Ovary (tissue), 10 donors: ENCODE measurements at places on chromosomes 4 and X. TPM values are rescaled to one million over a fixed set of nuclear protein-coding genes. Genes with fewer than 3 reads are reported as not detected.

GRCh38 chr4:102308032-102308799, 37.1 kb downstream of the SLC39A8 start:
- no peaks in the 10 kb centered on the region for H3K36me3 ChIP-seq
- H3K27me3 ChIP-seq = no peaks in the 10 kb centered on the region
- H3K4me1 ChIP-seq = no peaks in the 10 kb centered on the region
- no peak overlapping the region for H3K4me3 ChIP-seq

DNA sequence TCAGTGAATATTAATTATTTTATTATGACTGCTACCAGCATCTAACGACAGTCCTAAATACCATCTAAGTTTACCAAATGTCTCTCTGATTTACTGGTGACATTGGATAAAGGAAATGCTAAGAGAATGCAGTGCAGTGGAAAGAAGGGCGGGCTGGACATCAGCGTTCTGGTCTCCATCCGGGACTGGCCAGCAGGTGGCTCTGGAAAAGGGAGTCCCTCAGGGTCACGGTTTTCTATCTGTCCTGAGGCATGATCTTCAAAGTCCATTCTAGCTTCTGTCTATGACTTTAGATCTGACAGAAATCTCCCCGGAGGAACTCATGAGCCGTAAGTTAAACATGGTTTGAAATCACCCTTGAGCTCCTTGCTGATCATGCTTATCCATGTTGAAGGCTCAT, 3.3 kb downstream of the TRIM2 start:
- H3K4me3 ChIP-seq = no peak overlapping the region
- no peaks in the 10 kb centered on the region for H3K36me3 ChIP-seq
- H3K27ac ChIP-seq = no peak overlapping the region
- H3K27me3 ChIP-seq = no peaks in the 10 kb centered on the region
- DNase-seq = peak; percentile 34

GRCh38 chrX:100643212-100643611, 787 bp upstream of the SRPX2 start:
- peaks cover 11% of the 10 kb centered on the region for H3K4me1 ChIP-seq
- H3K27ac ChIP-seq = no peak overlapping the region
- no peak overlapping the region for H3K4me3 ChIP-seq
- DNase-seq = no peak
- no peaks in the 10 kb centered on the region for H3K36me3 ChIP-seq

- no peaks in the 10 kb centered on the region for H3K36me3 ChIP-seq
- no peak overlapping the region for H3K27ac ChIP-seq
- no peaks in the 10 kb centered on the region for H3K27me3 ChIP-seq
- no peak for DNase-seq
Observed at GRCh38 chr4:149951152-149951900, 126.9 kb upstream of the DCLK2 start.

- no peak overlapping the region for H3K27ac ChIP-seq
- no peak for DNase-seq
- H3K36me3 ChIP-seq = no peaks in the 10 kb centered on the region
Observed at GRCh38 chr4:189035091-189035490, 895.9 kb downstream of the TRIML1 start.

The VEGFD gene
- total RNA-seq = 2.5 TPM

GRCh38 chrX:154458116-154458953, at the start of gene PLXNA3:
TSS of gene PLXNA3 (plus strand) at chrX:154458281. CDS start at chrX:154460184, 1,903 bp downstream.
- peak within 1 kb of the TSS; percentile 50 for H3K4me3 ChIP-seq
- DNase-seq = peak; percentile 71
- H3K4me1 ChIP-seq = no peaks in the 10 kb centered on the region
- H3K27me3 ChIP-seq = no peaks in the 10 kb centered on the region
- no peaks in the 10 kb centered on the region for H3K36me3 ChIP-seq
- peak within 1 kb of the TSS; percentile 73 for H3K27ac ChIP-seq

GRCh38 chr4:52212702-52213101, 161.6 kb downstream of the SPATA18 start:
- DNase-seq = no peak
- no peaks in the 10 kb centered on the region for H3K4me1 ChIP-seq
- no peaks in the 10 kb centered on the region for H3K27me3 ChIP-seq
- H3K27ac ChIP-seq = no peak overlapping the region
- H3K4me3 ChIP-seq = no peak overlapping the region

The FUNDC1 gene
- 14.4 TPM for total RNA-seq

DNA sequence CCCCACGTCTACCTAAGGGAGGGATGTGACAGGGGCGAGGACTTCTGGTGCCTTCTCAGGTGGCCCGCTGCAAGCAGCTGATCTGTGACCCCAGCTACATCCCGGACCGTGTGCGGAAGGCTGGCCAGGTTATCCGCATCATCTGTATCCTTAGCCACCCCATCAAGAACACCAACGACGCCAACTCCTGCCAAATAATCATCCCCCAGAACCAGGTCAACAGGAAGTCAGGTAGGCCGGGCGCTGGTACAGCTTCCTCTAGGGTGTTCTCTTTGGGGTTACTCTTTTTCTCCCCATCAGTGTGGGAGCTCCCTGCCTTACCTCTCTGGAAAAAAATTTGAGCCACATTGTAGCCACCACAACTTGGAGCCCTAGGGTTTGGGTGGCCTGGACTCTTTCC, 2.4 kb upstream of the FAM50A start:
- no peak overlapping the region for H3K4me3 ChIP-seq
- no peak for DNase-seq
- peaks cover 6% of the 10 kb centered on the region for H3K4me1 ChIP-seq
- H3K36me3 ChIP-seq = no peaks in the 10 kb centered on the region

The RAB33B gene
- 12.8 TPM for total RNA-seq

- DNase-seq = no peak
- H3K4me1 ChIP-seq = no peaks in the 10 kb centered on the region
- no peaks in the 10 kb centered on the region for H3K36me3 ChIP-seq
- no peak overlapping the region for H3K4me3 ChIP-seq
- H3K27me3 ChIP-seq = no peaks in the 10 kb centered on the region
Observed at GRCh38 chrX:40201329-40201885, 103.6 kb upstream of the BCOR start.
